Cortex of kidney (tissue), 1 donor: ENCODE measurements at places on chromosomes 13 and 19.

GRCh38 chr13:44620057-44620456 is 43.9 kb upstream of the TSC22D1 start:
- DNase-seq: no peak

DNA sequence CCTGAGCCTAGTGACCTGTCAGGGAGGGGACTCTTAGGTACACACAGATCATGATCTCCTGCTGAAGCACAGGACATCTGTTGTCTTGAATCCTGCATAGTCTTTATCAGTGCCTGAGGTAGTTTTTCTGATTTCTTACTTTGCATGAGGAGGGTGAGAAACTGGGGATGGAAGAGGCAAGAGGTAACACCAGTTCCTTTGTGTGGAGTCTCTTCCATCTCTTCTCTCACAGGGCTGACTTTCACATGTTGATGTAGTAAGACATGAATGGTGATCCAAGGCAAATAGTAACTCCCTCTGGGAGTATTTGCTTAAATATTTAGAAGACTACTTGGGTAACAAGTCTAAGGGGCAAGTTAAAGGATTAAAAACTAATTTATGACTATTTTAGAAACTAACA is 9.5 kb downstream of the NBEA start:
- no peak for DNase-seq

DNA sequence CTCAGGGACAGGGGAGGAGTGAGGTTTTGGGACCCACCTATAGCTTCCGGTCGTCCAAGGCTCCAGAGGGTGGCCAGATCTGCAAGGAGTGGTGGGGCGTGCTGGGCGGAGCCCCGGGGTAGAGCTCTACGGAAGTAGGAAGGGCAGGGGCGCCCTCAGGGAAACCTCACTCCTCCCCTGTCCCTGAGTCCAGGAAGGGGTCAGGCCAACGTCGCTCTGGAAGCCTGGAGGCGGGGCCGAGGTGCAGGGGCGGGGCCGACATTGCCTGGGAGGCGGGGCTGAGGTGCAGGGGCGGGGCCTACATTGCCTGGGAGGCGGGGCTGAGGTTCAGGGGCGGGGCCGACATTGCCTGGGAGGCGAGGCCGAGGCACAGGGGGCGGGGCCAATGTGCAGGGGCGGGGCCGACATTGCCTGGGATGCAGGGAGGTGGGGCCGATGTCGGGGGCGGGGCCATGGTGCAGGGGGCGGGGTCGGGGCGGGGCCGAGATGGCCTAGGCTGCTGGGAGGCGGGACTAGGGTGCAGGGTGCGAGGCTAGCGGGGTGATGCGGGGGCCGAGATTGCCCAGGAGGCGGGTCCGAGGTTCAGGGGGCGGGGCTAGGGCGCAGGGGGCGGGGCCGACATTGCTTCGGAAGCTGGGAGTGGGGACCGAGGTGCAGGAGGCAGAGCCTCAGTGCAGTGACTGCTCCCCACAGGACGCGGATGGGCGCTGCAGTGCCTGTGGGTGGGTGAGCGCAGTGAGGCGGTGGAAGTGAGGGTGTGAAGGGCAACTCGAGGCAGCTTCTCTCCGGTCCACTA is 4.9 kb upstream of the PALM start:
- no peak for DNase-seq

DNA sequence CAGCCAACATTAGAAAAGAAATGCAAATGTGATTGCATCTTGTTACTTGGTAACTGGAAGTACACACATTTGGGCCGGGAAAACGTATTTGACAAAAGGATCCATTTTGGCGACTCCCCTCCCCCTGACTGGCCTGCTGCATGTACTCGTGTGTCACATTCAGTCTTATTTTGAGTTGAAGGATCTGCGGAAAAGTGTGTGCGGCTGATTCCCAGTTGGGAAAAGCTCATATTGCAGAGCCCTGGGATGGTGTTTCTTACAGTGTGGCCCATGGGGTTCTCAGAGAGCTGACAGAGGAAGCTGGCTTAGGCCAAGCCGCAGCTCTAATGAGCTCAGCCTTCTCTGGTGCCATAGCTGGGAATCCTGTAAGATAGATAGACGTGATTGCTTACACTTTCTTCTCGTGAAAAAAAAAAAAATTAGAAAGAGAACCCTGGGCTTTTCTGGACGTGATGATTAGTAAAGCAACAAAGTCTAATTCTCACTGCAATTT is 170.3 kb upstream of the ARGLU1 start:
- no peak for DNase-seq

GRCh38 chr13:92377396-92377795 is 849.2 kb upstream of the GPC6 start:
- no peak for DNase-seq

DNA sequence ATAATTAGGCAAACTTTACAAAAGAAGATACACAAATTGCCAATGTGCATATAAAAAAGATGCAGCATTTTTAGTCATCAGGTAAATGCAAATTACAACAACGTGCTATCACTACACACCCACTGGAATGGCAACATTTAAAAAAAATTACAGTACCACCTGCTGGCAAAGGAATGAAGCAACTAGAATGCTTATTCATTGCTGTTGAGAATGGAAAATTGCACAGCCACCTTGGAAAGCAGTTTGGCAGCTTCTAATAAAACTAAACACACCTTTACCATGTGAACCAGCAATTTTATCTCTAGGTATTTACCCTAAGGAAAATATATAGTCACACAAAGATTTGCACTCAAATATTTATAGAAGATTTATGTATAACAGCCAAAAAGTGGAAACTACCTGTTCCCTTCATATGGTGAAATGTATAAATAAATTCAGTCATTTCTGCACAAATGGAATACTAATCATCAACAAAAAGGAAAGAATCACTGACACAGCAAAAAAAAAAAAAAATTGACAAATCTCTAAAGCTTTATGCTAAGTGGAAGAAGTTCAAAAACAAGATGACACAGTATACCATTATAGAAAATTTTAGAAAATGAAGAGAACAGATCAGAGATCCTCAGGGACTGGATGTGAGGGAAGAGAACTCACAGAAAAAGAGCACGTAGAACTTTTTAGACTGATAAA is 30.3 kb downstream of the OXGR1 start:
- DNase-seq: no peak

GRCh38 chr13:47170971-47171370 is 274.1 kb upstream of the HTR2A start:
- no peak for DNase-seq

DNA sequence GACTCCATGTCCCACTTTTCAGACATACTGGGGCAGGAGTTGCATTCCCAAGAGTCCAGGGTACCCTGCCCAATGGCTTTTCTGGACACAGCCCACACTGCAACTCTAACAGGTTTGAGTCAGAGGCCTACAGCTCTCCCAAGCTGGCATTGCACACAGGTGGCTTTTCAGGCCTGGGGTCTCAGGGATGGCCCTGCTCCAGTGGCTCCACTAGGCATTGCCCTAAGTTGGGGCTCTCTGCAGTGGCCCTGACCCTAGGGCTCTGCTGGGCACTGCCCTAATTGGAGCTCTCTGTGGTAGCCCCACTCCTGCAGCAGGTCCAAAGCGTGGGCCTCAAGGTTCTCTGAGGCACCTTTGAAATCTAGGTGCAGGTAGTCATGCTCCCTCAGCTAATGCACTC is 408.8 kb downstream of the SUCLA2 start:
- DNase-seq: no peak

DNA sequence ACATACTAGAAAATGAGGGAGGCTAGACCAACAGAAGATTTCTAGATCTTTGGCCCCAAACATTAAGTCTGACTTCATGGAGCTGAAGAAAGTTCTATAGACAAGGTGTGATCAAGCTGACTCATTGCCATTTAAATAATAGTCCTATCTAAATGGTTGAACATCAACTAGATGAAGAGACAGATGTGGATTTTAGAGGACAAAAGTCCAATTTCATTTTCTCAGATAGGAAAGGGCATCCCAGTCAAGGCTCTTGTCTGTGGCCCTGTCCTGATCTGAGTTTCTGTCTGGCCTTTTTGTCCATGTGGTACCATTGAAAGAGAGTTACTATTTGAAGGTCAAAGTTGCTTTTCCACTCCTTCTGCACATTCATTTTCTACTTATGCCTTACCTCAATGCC is 74.6 kb downstream of the MBNL2 start:
- DNase-seq: no peak

GRCh38 chr13:51562011-51562671 is 22.1 kb upstream of the WDFY2 start:
- DNase-seq: no peak

GRCh38 chr19:7628589-7629311 is 595 bp downstream of the XAB2 start:
- DNase-seq: no peak

DNA sequence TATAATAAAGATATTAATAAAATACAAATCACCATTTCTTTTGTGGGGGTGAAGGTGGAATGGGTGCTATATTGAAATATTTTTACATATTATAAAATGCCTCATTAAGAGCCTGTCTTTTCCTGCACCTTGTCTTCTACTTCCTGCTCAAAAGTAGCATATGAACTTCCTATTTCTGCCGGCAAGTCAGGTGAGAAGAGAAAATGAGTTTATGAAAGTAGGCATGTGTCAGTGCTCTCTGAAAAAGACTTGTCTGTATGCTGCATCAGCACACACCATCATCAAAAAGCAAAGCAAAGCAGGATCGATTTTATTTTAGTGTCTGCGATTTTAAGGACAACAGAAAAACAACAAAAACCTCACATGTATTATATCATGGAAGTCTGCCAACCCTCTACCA is 114.2 kb downstream of the RAP2A start:
- no peak for DNase-seq

DNA sequence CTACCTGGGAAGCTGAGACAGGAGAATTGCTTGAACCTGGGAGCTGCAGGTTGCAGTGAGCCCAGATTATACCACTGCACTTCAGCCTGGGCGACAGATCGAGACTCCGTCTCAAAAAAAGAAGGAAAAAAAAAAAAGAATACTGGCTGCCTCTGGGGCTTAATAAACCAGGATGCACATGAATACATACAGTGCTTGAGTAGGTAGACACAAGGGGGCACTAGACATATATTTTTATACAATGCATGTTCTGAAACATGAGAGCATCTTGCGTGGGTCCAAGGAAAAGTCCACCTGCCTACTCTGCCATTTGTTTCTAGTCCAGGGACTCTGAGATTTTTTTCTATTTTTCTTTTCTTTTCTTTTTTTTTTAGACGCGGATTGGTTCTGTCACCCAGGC is 31.2 kb downstream of the KEAP1 start:
- no peak for DNase-seq

DNA sequence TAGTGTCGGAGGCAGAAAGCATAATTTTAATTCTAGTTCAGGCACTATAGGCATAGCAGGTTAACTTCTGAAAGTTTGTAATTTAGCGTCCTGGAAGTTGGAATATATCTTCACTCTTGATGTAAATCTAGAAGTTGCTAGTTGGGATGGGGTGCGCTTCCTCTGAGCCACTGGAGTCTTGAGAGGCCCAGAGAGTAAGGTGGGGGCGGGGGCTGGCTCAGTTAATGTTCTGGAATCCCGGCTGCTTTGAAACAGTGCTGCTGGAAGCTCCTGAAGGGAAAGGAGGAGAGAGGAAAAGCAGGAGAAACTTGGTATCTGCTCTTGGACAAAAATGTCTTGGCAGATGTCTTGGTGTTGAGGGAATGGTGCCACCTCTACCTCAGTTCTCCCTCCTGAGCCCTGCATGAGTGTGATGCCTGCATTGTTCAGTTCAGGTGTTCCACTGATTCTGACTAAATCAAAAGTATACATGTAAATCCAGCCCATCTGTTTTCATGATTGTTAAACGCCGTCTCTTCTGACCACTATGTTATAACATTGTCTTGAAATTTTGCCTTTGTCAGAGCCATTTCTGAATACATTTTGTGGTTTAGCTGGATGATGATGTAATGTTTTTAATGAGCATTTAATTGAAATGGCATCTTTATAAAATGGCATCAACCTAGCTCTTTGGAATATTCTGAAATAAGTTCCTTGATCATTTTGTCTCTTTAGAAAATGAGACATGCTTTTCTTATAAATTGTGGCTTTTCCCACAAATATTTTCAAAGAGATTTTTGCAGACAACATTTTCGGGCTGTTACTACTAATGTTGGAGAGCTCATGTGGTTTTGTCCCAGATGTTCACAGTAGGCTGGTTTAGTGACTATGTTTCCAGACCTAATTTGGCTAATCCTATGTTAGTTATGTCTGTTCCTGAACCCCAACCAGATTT is 202.7 kb downstream of the SHISA2 start:
- no peak for DNase-seq

- no peak for DNase-seq
Observed at GRCh38 chr13:110965038-110965754, 50.3 kb upstream of the ANKRD10 start.

- no peak for DNase-seq
Observed at GRCh38 chr19:3142781-3143337, 7.0 kb downstream of the GNA15 start.

DNA sequence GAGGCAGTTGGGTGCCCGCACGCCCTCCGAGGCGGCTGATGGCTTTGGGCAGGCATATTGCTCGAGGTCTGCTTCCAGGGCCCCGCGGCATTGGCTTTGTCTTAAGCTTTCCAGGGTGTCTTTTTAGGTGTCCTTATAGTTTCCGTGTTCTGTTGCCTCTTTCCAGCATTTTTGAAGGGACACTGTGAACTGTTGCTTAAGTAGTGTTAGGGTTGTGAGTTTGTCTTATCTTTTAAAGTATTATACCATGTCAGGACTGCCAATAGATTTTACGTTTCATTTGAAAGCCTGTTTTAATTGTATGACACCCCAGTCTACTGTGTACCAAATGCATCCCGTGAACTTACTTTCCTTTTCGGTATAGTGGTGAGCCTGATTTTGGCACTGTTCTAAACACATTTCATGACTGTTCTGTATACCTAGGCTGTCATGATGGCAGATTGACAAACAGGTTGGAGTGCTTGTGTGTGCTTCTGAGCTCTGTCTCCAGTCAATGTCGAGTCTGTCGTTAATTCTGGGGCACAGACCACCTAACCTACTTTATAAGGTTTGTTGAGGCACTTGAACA is 656 bp downstream of the PCCA start:
- DNase-seq: no peak

GRCh38 chr19:5251096-5252065 is 89.2 kb downstream of the PTPRS start:
- no peak for DNase-seq

DNA sequence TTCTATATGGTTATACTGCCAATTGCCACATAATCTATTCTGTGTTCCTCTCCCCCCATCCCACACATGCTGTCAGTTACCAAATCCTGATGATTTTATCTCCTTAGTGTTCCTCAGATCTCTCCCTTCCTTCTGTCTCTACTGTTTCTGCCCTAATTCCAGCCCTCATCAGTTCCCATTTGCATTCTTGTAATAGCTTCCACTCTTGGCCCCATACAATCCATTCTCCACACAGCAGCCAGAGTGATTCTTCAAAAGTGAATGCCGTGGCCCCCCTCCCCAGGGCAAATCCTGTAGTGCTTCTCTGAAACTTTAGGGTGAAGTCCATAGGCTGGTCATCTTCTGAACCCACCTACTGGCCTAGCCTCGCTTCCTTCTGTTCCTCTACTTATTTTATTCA is 114.4 kb downstream of the ZAR1L start:
- DNase-seq: no peak

DNA sequence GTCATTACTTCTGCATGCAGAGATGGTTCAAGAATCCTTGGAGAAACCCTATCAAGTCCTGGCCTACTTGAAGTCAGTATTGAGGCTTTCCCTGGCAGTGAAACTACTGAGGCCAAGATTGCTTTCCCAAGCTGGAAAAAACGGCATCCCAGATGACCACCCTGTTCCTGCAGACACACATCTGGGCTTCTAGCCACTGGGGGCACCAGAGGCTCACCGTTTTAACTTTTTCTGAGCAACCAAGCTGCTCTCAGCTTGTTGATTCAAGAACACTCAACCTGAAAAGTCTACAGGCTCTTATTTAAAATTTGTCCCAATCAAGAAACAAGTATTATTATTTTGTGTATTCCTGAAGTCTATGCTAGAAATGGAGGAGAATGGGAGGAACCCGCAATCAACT is 66.6 kb downstream of the SPRYD7 start:
- no peak for DNase-seq
